ENCODE measurements at places on chromosomes 4 and X. TPM values are rescaled to one million over a fixed set of nuclear protein-coding genes. Genes with fewer than 3 reads are reported as not detected.
A peak's percentile ranks its signal among the peaks of the same experiment; 100 is the strongest.

DNA sequence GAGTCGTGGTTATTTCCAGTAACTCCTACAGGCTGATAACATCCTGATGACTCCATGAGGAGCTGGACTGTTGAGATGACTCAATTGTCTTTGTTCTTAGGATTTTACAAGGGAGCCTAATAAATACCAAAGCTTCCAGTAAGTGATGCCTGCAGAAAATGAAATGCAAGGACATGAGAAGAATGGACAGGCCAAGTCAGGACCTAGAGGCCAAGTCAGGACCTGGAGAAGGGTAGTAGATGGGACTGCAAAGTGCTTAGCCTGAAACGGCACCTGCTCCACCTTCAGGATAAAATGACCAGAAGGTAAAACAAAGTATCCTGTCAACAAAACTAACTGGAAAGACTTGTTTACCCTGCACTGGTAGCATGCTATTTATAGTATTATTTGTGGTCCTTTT, 6.4 kb upstream of the SLC10A6 start:
- DNase-seq = no peak

- no peak for DNase-seq
These were observed 72.0 kb upstream of the MTNR1A start for GRCh38 chr4:186627226-186627865.

GRCh38 chr4:177791188-177791587, 349.0 kb upstream of the AGA start:
- no peak for DNase-seq

GRCh38 chrX:25737540-25737939, 400.6 kb upstream of the MAGEB18 start:
- no peak for DNase-seq

DNA sequence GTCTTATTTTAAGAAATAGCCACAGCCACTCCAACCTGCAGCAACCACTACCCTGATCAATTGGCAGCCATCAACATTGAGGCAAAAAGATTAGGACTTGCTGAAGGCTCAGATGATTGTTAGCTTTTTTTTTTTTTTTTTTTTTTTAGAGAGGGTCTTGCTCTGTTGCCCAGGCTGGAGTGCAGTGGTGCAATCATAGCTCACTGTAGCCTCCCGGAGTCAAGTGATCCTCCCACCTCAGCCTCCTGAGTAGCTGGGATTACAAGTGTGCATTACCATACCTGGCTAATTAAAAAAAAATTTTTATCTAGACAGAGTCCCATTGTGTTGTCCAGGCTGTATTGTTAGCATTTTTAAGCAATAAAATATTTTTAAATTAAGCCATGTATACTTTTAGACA, 26.5 kb downstream of the RHOH start:
- DNase-seq = no peak

DNA sequence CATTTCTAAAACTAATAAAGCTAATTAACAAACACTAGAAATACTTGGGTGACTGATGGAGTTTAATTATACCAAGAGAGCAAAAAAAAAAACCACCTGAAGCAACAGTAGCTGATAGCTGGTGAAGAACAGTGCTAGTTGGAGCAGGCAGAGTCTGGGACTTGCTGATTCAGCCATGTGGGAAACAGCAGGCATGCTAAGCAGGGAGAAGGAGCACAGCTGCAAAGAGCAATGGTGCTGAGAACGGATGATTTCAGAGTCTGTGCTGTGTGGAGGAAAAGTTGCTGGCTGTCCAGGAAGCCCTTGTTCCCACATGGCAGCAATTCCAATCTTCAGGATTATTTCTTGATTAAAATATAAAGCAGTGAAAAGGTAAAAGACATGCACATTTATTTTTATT, 68.8 kb downstream of the NPY1R start:
- DNase-seq = no peak

DNA sequence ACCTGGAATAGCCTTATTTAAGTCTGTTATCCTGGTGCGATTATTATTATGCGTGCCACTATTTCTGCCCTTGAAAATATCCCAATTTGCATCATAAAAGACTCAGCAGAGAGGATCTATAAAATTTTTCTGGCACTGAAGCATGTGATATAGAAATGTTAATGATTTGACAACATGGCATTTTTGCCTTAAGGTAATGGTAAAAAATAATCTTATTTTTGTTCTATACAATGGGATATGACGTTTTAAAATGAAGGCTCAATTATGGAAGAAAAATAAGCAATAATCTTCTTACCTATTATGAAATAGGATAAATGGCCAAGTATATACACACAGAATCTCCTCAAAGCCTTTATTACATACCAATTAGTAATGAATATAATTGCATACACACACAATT, 113.5 kb downstream of the PDGFC start:
- DNase-seq = no peak

DNA sequence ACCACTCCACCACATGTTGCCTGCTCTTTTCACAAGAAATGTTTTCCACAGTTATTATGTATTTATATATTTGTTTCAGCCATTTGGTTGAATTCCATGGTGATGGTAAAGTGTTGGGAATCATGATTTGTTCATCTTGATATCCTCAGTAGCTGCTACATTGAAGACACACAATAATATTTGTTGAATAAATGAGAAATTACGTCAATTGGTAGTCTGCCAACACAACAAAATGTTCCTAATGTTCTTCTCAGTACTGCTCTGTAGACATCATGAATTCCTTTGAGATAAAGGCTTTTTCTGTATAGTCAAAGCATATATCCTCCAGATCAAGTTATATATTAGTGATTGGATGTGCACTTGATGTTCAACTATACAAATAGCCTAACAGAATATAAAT, 29.5 kb downstream of the CXXC4 start:
- no peak for DNase-seq

- DNase-seq = no peak
These were observed 41.8 kb downstream of the OCRL start for GRCh38 chrX:129581904-129582303.

- DNase-seq = no peak
These were observed 14.2 kb upstream of the CCDC149 start for GRCh38 chr4:24927049-24927448.

- no peak for DNase-seq
These were observed 111.7 kb downstream of the SYNPO2 start for GRCh38 chr4:119000400-119000799.

DNA sequence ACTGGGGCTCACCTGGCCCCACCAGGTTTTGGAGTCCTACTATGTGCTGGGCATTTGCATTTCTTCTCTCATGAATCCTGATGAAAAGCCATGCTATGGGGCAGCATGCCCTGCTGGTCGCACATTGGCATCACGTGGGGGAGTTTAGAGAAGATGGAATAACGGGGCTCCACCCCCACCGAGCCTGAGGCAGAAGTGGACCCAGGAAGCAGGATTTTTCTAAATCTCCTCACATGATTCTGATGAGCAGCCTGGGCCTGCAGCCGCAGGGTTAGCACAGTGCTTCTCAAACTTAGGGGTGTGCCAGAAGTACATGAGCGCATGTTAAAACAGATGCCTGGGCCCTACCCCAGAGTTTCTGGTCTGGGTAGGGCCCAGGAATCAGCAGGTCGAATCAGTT, 4.6 kb upstream of the SORCS2 start:
- DNase-seq = no peak

GRCh38 chrX:47169726-47170515, 23.7 kb upstream of the UBA1 start:
- peak; percentile 51 for DNase-seq

DNA sequence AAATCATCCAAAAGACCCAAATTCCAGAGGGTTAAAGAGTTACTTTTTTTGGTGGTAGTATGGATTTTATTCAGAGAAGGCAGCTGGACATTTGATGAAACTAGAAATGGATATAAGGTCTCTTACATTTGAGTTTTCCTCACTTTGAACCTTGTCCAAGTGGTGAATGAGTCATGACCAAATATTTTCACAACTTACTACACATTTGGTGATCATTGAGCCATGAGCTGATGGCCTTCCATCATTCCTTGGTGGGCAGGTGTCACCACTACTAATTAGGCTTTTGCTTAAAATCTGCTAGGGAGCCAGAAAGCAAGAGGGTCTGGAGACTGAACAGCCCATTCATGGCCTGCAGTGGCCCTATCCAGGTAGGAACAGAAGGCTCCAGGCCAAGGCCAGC, 620.2 kb upstream of the INTU start:
- no peak for DNase-seq

GRCh38 chrX:67585401-67585800, 41.6 kb downstream of the AR start:
- no peak for DNase-seq

IQSEC2 gene
- 11.0 TPM for total RNA-seq

FGFBP2 gene
- 1.3 TPM for total RNA-seq

UGT2B17 gene
- 0.12 TPM for total RNA-seq

SPATA18 gene
- 1.5 TPM for total RNA-seq

IL2 gene
- not detected for total RNA-seq

EDA2R gene
- 0.79 TPM for total RNA-seq
